ENCODE measurements at places on chromosomes 13 and 19. TPM values are rescaled to one million over a fixed set of nuclear protein-coding genes. Genes with fewer than 3 reads are reported as not detected.

The C13orf42 gene
- not detected for total RNA-seq

The CPB2 gene
- total RNA-seq: not detected

The CFD gene
- total RNA-seq: 0.79 TPM

The TMIGD2 gene
- 15.8 TPM for total RNA-seq

The OR10H1 gene
- not detected for total RNA-seq

The GJB2 gene
- total RNA-seq: 9.0 TPM

The ZNF829 gene
- total RNA-seq: 7.1 TPM

The NBEA gene
- total RNA-seq: 0.44 TPM

The ZNF320 gene
- 10.8 TPM for total RNA-seq

The TEX101 gene
- total RNA-seq: not detected

The CYP2A6 gene
- total RNA-seq: not detected

The CGB8 gene
- total RNA-seq: not detected

The VSTM2B gene
- total RNA-seq: not detected

The ZNF99 gene
- not detected for total RNA-seq

The IRGC gene
- total RNA-seq: not detected

The STARD13 gene
- total RNA-seq: 0.35 TPM

The RNF225 gene
- total RNA-seq: 0.56 TPM

The ZSCAN1 gene
- not detected for total RNA-seq

The GPR12 gene
- total RNA-seq: not detected

The CAMSAP3 gene
- total RNA-seq: 0.50 TPM

The B3GNT8 gene
- total RNA-seq: 0.41 TPM

The SF3A2 gene
- 192 TPM for total RNA-seq

The TTC9B gene
- total RNA-seq: not detected

The SLAIN1 gene
- 39.8 TPM for total RNA-seq

The MCEMP1 gene
- not detected for total RNA-seq
